Stimulated activated CD8-positive, alpha-beta memory T cell treated with anti-CD3 and anti-CD28 coated beads, Interleukin-15, amount 100 ng/mL, for 48 hours (primary cell): ENCODE measurements at places on chromosomes 6 and 20.

DNA sequence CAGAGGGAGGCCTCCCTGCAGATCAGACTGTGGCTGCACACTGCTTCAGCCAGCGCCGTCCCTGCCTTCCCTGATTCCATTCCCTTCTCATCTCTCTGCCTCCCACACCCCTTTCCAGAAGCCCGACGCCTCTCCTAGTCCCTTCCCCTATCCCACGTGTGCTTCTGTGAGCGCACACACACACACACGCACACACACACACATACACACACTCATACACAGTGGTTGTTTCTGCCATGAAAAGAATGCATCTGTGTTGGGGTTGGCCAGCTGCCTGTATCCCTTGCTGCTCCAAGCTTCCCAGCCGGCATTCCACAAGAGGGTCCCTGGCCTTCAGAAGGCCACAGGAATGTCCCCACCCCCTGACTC, 51.7 kb downstream of the MOCS1 start:
- no peak for DNase-seq

- DNase-seq, result no peak
Observed at GRCh38 chr6:44045672-44046015, 81.6 kb downstream of the MRPL14 start.

- DNase-seq, result no peak
Observed at GRCh38 chr20:60238992-60239660, 280.9 kb downstream of the CDH26 start.

GRCh38 chr6:96381246-96381645, 140.4 kb upstream of the UFL1 start:
- DNase-seq, result no peak

DNA sequence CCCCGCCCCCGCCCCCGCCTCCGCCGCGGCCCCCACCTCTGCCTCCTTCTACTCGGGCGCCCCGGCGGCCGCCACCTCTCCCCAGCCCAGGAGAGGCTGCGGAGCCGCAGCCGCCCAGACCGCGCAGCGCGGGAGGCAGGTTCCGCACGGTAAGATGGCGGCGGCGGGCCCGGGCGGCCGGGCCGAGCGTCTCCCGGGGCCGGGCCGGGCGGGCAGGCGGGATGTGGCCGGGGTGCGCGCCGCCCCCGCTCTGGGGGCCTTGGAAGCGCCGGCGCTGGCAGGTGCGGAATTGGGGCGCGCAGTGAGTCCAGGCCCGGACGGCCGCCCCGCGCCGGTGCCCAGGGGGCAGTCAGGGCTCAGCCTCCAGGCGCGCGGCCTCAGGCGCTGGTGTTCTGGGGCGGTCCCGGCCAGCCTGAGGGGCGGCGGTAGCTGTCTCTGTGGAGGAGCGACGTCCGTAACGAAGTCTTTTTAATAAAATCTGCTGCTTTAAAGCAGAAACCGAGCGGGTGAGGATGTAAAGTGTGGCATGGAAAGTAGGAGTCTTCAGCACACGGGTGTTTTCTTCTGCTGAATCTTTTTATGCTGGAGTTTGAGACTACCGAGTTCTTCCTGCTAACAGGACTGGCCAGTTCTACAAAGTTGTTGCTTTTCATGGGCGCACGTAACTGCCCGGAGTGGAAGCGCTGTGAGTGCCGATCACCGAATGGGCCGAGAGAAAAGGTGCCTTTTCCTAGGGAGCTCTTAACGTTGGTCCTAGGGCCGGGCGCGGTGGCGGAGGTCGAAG, at the start of gene GID8:
Gene GID8, plus strand, starts transcription at position 43 of the 784 bp plus-strand sequence. CDS start 3,356 bp downstream, outside the sequence.
- DNase-seq, result no peak

DNA sequence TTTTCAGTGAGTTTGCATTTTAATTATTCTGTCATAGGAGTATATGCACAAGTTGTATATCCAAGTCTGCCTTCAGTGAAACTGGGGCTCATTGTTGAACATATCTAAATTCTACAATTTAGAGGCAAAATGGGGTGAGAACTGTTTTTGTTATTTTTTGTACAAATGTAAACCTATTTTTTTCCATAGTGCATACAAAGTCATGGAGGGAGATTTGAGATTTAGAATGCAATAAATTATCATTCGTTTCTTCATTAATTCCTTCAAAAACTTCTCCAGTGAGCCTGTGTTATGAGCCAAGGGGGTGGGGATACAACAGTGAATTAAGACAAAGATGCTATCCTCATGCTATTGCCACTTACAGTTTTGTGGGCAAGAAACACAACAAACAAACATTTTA, 29.8 kb upstream of the RHAG start:
- DNase-seq, result no peak

GRCh38 chr20:35840421-35840820, 68.6 kb downstream of the PHF20 start:
- no peak for DNase-seq

- DNase-seq, result no peak
Observed at GRCh38 chr6:9087470-9087869, 652.1 kb upstream of the SLC35B3 start.

- DNase-seq, result no peak
Observed at GRCh38 chr20:9884061-9884460, 45.2 kb upstream of the PAK5 start.

DNA sequence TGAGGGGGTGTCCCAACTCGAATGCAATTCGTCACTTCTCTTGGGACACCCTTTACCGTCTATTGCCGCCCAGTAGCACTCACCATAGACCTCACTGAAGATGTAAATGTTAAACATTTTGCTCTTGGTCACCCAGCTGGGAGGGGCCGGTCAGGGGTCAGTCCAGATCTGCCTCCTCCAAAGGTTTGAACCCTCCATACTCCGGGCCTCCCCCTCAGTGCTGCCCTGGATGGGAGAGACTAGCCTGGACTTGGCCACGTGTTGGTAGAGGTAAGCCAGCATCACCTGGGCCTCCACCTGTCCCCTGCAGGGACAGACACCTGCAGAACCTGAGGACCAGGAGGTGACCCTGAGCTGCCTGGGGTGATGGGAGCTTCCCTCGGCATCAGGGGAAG, 5.0 kb upstream of the MYT1 start:
- no peak for DNase-seq

DNA sequence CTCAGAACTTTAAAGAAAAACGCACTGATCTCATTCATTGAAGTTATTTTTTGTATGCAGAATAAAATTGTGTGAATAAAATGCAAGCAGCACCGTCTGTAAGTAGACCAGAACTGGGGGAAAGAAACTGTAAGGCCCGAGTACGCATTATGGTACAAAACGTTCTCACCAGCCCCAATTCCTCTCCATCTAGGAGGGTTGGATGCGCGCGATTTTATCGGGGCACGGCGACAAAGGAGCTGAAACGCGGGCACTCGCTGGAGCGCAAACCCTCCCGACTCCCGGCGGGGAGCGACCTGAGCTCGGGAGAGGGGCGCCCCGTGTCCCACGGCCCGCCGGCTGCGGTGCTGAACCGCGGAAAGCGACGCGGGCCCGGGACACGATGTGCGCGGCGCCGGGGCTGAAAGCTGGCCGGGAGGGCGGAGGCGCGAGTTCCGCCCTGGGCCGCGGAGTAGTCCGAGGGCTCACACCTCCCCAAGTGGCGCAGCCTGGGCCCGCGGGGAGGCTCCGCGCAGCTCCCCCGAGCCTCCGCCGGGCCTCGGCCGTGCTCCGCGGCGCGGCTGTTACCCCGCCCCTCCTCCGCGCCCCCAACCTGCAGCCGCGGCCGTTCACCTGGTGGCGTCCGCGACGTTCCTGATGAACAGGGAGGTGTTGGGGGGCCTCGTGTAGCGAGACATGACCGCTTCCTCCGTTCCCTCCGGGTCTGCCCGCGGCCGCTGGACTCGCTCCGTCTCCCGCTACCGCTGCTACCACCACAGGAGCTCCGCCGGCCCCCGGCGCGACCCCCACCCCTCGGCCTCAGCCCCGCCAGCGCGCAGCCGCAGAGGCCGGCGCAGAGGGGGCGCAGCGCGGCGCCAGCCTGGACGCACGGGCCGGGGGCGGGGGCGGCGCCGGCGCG, at the start of gene SRSF12:
Gene SRSF12, minus strand, starts transcription at position 861 of the 898 bp plus-strand sequence. Its CDS starts 184 bp downstream, at position 677.
- DNase-seq, result peak; percentile 19

DNA sequence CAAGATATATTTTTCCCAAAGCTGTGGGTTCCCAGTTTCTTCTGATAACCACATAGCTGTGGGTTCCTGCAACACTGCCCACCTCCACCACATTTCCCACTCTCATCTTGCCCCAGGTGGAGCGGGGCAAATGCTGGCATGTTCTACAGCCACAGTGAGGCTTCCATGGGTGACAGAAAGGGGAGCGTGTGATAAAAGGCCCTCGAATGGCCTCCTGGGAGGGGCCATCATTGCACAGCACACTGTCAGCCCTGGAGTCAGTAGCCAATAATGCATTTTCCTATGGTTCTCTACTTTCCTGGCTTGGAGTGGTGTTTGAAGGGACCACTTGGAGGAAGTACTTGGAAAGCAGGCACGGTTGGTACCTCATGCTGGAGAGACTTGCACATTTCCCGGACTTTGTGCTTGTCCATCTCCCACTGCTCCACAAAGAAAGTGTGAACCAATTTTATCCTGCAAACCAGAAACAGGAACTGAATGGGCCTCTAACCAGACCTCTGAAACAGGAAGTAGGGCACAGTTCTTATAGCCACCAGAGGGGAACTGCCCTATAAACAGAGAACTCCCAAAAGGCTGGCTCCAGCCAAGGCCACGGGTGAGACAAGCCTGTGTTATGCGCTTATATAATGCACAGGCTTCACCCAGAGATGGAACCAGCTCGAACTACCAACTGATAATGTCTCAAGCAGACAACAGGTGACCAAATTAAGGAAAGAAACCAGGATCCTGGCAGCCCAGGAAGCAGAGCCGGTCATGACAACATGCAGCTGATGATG, 8.6 kb downstream of the MAP3K5 start:
- DNase-seq, result no peak

GRCh38 chr6:158286413-158286812, 25.9 kb upstream of the TULP4 start:
- no peak for DNase-seq

GRCh38 chr6:53192682-53193188, 44.1 kb upstream of the GCM1 start:
- no peak for DNase-seq

DNA sequence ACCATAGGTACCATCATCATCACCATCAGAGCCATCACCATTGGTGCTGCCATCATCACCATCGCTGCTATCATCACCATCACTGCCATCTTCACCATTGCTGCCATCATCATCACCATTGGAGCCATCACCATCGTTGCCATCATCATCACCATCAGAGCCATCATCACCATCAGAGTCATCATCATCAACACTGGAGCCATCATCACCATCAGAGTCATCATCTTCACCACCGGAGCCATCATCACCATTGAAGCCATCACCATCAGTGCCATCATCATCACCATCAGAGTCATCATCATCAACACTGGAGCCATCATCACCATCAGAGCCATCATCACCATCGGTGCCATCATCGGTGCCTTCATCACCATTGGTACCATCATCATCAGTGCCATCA, 338.7 kb downstream of the TAF4 start:
- no peak for DNase-seq

DNA sequence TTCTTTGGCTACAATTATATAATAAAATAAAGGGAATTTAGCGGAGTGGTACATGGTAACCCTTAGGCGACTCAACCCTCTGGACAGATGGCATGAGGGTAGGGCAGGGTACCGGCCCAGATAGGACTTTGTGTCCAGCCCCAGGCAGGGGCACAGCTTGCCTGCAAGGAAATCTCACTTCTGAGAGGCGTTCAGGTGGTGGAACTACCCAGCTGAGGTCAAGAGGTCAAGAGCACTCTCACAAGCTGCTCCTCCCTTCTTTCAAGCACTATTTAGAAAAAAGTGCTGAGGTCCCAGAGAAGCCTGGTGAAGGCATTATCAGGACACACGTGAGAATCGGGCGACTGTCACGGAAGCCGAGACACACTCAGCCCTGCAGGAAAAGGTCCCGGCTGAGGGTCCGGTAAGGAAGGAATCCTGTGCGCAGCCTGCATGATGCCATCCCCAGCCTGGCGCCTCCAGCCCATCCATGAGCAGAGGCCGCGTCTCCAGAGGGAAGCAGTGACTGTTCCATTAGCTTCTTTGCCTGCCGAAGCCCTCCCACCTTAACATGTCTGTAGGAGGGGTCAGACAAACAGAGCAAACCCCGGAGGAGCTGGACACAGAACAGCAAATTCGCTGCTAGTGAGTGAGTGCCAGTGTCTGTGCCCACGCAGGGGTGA, 54.8 kb downstream of the WDR27 start:
- no peak for DNase-seq

DNA sequence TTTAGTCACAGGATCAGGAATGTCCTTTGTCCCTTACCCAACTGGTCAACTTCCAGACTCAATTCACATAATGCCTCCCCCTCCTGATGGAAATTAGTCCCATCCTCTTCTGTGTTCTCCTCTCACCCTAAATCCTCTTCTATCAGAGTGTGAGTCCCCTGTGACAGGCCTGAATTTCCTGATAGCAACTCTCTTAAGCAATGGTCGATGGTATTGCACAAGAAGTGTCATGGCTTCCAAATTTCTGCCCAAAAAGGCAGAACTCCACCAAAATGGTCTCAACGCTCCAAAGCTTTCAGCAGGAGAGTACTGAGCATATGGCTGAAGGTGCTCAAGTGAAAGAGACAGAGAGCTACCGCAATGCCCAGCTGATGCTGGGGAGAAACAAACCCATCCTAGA, 2.4 kb downstream of the PREP start:
- no peak for DNase-seq

- peak; percentile 39 for DNase-seq
Observed at GRCh38 chr6:42745083-42745639, 742 bp downstream of the TBCC start.

DNA sequence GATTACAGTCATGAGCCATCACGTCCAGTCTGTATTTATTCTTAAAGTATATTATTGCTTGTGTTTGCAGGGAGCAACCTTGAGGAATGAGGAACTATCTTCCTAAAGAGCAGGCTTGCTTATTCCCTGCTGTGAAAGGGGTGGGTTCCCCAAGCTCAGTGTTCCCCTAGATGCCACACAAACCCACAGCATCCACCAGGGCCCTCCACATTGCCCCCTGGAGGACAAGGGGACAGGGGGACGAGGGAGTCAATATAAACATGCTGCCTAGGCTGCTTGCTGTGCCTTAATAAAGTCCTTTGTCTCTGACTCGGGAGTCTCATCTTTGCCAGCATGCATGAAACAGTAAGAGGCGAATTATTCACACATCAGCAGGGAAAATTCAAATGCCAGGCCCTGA, 8.0 kb upstream of the IDH3B start:
- no peak for DNase-seq

DNA sequence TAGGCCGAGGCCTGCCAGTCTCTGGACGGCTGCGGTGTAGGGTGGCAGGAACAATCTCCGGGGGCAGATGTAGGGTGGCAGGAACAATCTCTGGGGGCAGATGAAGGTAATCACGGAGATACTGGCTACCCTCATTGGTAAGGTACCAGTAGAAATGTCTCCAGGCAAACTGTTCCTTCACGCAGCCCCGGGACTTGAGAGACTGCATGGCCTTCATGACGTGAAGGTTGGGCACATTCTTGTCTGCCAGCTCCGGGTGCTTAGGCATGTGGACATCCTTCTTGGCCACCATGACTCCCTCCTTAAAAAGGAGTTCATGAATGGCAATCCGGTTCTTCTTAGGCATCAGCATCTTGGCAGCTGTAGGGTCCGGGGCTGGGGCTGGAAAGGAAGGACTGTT, 6.1 kb downstream of the FAM110A start:
- no peak for DNase-seq

DNA sequence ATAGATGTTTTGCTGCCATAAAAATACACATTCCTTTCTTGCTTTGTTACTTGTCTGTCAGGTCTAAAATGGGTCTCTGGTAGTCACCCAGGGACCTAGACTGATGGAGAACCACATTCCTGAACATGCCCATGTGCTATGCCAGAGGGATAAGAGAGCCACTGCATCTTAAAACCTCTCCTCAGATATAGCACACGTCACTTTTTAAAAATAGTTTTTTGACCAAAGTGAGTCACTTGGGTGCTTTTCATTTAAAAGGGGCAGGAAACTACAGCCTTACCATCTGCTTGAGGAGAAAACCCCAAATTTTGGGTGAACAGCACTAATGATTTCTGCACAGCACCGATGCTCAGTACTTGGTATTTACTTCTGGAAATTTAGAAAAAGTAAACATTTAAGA, 197.8 kb downstream of the OGFRL1 start:
- no peak for DNase-seq
